ENCODE measurements at places on chromosomes 11 and 22.

GRCh38 chr11:122261546-122261945 is 145.5 kb upstream of the BLID start:
- DNase-seq, result no peak

GRCh38 chr22:27329131-27329850 is 472.3 kb downstream of the MN1 start:
- DNase-seq, result no peak

DNA sequence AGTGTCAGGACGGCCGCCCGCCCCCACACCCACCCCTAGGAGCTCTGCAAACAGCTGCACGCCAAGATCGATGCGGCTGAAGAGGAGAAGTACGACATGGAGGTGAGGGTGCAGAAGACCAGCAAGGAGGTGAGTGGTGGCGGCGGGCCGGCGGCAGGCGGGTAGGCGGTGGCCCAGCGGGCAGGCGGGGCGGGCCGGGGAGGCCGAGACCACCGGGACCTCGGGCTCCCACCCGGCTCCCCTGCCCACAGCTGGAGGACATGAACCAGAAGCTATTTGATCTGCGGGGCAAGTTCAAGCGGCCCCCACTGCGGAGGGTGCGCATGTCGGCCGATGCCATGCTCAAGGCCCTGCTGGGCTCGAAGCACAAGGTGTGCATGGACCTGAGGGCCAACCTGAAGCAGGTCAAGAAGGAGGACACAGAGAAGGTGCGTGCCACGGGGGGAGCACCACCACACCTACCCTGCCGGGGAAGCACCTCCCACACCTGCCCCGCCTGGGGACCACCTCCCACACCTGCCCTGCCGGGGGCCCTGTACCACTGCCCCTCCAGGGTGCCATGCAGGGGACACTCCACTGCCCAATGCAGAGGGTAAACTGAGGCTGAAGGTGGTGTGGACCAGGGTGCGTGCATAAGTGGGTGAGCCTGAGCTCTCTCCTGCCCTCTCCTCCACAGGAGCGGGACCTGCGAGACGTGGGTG is 2.1 kb downstream of the TNNI2 start:
- DNase-seq, result no peak

GRCh38 chr11:101442936-101443521 is 140.8 kb downstream of the TRPC6 start:
- DNase-seq, result no peak

- no peak for DNase-seq
Measured at GRCh38 chr11:44550123-44550522, 15.3 kb upstream of the CD82 start.

DNA sequence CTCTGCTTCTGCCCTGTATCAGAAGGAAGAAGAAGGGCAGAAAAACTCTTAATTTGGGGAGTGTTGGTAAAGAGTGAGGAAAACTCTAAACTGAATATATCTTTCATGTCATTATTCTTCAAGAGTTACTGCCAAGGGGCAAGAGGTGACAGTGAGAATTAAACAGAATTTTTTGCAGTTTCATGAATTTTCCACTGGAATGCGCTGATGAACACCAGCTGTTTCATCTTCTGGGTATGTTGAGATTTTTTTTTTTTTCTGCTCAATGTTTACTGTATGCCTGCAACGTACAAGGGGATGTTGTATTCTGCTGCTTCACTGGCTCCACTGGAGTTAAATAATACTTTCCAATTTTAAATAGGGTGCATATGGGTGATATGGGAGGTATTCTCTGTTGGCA is 117.8 kb downstream of the FAM76B start:
- DNase-seq, result no peak

Measured in stimulated activated CD4-positive, alpha-beta T cell treated with anti-CD3 and anti-CD28 coated beads, Interleukin-1b, Interleukin-23, amount 100 ng/mL, for 1 hour (primary cell).